ENCODE measurements at places on chromosomes 16 and 17.

- no peak for DNase-seq
Measured at GRCh38 chr17:350706-351448, 1.7 kb downstream of the RPH3AL start.

DNA sequence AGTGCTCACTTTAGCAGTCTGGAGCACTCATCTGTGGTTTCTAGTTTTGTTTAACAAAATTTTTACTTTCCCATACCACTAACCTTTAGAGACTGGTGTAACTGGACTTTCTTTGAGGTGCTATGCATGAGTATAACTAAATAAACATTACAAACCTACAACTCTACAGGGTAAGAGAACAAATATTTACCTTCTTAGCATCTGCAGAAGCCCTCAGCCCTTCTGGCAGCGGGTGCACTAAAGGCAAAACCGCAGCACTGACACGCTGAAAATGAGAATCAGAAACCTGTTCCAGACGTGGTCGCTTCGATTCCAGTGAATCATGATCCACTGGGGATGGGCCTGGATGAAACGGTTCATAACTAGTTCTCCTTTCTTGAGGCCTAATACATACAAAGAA, 43.7 kb downstream of the NCOR1 start:
- DNase-seq: no peak

DNA sequence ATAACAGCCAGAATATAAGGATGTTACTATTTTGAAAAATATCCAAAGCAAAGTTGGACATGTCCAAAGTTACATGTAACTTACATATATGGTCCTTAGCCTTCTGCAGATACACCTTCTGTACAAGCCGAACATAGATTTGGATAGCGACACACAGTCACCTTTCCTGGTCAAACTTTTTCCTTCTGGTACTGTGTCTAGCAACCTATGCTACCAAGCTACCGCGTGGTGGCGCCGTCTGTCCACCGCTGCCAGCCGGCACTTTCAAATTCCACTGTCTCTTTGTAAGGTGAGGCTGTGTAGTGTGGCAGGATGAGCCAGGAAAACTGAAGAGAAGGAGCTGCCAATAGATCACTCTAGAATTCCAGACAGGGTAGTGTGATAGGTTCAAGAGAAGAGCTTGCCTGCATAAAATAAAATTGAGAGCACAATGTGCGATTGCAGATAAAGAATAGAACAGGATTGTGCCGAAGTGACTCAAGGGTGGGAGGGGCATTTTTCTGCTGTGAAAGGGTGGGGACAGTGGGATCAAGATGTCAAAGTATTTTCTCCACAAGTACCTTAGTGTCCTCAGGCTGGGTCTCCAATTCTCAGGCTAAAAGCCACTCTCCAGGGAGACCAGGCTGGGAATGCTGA, 366.9 kb downstream of the SLC39A11 start:
- no peak for DNase-seq

- DNase-seq: no peak
Measured at GRCh38 chr17:17570798-17571716, 20.5 kb downstream of the PEMT start.

DNA sequence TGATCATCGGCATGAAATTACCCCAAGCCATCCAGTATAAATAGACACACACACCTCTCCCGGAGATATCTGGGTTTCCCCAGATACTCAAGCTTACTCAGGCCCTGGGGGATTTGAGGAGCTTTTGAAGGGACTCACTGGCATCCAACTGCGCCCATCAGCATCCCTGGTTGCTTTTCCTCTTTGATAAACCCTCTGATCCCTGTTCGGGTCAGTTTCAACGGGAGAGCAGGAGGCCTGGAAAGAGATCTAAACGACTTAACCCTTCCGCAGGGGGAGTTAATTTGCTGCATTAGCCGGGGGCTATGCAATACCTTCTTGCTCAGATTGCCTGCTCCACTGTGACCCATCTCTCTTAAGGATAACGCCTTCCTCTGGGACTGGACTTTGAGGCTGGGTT, 76.6 kb downstream of the MAF start:
- no peak for DNase-seq

DNA sequence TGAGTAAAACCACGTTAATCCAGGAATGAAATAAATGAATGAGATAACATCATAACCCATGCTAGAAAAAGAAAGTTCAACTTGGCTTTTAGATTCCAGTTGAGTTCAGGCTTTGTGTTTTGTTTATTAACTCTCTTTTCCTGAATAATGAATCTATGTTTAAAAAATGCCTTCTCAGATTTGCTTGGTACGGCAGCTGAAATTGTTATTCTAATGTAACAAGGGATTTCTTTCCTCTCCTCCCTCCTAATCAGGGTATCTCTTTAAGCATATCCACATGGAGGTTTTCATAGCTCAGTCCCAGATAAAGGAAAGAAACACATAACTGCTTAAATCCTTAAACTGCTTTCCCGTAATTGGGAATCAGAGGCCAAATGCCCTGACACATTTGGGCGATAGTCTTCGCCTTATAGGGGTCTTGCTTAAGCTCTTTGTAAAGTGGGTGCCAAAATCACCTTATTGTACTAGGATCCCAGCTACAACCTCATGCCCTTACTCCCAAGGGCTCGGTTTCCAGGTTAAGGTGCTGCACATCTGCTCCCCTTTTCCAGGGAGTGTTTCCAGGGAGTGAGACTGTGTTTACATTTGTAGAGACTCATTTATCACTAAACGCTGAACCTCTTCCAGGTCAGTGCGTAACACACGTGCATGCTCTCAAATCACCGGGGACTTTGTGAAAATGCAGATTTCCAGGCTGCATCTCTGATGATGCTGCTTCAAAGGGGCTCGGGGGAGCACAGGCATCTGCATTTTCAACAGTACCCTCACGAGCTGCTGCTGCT, 142.8 kb upstream of the FOXF1 start:
- DNase-seq: no peak

DNA sequence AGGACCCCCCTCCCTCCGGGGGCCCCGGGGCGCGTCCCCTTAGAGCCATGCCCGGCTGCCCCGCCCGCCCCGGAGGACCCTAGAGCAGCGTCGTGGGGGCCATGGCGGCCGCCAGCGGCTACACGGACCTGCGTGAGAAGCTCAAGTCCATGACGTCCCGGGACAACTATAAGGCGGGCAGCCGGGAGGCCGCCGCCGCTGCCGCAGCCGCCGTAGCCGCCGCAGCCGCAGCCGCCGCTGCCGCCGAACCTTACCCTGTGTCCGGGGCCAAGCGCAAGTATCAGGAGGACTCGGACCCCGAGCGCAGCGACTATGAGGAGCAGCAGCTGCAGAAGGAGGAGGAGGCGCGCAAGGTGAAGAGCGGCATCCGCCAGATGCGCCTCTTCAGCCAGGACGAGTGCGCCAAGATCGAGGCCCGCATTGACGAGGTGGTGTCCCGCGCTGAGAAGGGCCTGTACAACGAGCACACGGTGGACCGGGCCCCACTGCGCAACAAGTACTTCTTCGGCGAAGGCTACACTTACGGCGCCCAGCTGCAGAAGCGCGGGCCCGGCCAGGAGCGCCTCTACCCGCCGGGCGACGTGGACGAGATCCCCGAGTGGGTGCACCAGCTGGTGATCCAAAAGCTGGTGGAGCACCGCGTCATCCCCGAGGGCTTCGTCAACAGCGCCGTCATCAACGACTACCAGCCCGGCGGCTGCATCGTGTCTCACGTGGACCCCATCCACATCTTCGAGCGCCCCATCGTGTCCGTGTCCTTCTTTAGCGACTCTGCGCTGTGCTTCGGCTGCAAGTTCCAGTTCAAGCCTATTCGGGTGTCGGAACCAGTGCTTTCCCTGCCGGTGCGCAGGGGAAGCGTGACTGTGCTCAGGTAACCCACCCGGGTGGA, 759 bp downstream of the ALKBH5 start:
- no peak for DNase-seq

DNA sequence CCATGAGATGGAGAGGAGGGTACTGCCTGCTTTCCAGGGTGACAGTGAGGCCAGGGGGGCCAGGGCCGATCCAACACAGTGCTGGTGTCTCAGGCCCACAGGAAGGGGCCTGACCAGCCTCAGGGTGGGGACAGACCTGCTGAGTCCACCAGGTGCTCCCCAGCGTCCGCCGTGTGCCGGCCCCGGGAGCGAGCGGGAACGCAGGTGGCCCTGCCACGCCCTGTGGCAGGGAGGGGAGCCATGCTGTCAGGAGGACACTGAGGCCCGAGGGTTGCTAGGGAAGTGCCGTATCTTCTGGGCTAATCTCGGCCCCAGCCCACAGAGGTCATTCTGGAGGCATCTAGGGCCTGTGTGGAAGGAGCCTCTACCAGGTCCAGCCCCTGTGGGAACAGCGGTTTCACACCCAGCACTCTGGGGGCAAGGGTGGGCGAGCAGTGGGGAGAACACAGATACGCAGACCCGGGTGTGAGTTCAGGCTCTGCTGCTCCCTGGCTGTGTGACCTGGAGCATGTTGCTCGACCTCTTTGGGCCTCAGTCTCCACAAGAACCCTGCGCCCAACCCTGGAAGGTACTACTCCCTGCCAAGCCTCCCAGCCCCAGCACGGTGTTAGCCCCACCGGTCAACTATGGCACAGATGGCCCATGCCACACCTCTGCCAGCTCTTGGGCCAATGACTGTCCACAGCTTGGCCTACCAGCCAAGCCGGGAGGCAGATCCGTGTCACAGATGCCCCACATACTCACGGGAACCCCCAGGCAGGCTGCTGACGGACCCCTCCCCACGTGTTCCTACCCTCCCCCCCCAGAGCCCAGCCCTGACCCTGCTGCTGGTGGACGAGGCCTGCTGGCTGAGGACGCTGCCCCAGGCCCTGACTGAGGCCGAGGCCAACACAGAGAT, 43.9 kb upstream of the ZC3H18 start:
- no peak for DNase-seq

DNA sequence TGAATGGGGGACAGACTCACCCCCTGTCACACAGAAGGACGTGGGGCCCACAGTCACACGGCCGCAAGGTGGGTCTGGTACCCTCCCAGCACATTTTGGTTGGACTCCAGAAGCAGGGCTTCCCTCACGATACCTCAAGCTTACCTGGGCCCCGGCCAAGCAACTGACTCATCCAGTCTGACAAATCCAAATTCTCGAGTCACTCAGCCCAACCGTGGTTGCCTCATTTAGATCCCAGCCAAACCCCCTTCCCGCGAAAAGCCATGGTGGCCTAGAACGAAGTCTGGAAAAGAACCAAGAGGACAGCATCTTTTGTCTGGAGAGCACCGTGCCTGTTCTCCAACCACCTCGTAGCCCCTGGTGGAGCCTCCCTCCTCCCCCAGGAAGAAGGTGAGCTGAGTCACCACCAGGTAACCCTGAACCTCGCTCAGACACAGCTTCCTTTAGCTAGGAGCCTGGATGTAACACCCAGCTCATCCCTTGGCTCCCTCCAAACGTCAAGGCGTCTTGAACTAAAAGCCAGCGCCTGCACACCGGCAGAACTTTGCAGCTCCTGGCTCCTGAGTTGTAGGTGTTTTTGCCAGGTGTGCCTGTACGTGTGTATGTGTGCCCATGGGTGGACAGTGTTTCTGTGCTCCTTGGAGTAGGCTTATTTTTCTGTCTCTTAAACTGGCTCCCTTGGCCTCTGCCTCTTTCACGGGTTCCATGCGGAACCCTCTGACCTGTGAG, 78.9 kb downstream of the CMIP start:
- no peak for DNase-seq

DNA sequence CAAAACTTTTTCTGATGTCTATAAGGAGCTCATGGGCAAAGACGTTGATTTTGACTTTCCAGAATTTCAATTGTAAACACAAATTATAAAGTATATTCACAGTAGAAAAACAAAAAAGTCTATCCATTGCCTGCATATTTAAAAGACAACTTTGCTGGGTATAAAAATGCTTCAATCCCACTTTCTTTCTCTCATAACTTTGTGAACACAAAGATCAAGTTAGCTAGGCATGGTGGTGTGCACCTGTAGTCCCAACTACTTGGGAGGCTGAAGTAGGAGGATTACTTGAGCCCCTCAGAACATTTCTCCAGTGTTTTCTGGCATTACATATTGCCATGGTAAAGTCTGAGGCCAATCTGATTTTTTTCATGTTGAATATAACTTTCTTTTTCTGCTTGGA, 83.1 kb upstream of the AXIN2 start:
- no peak for DNase-seq

- no peak for DNase-seq
Measured at GRCh38 chr16:85707528-85708095, 18.9 kb upstream of the GINS2 start.
